ENCODE measurements at places on chromosomes 16 and 17.
A peak's percentile ranks its signal among the peaks of the same experiment; 100 is the strongest.

DNA sequence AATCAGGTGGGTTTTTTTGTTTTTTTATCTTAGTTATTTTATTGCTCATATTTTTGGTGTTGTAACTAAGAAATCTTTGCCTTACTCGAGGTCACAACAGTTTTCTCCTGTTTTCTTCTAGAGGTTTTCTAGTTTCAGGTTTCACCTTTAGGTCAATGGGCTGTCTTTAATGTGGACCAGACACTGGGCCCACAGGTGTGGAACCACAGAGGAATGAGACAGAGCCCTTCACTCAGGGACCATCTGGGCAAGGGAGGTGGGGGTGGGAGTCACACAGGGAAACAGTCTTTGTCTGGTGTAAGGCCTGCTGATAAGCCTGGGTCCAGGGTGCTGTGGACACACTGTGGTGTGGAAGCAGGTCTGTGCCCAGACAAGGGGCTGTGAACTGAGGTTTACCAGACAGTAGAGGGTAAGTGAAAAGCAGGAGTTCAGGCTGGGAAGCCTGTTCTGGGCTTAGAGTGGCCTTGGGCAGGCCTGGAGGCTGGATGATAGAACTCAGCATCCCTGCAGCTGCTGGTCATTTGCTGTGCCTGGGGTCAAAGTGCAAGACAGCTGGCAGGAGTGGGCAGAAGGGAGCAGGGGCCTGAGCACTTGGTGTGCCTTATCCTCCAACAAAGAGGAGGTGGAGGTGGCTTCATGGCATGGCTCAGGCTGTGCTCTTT lies 75.6 kb downstream of the SPECC1 start:
- no peak for DNase-seq

DNA sequence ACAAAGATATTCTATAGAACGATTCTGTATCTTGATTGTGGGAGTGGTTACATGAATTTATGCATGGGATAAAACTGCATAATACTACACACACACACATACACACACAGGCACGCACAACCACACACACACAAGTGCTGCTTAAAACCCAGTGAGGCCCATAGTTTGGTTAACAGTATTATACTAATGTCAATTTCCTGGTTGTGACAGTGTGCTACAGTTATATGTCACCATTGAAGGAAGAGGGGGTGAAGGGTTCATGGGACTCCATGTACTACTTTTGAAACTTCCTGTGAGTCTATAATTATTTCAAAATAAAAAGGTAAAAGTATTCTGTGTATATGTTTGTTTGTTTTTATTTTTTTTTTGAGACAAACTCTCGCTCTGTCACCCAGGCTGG lies 8.1 kb downstream of the ZC3H7A start:
- no peak for DNase-seq

DNA sequence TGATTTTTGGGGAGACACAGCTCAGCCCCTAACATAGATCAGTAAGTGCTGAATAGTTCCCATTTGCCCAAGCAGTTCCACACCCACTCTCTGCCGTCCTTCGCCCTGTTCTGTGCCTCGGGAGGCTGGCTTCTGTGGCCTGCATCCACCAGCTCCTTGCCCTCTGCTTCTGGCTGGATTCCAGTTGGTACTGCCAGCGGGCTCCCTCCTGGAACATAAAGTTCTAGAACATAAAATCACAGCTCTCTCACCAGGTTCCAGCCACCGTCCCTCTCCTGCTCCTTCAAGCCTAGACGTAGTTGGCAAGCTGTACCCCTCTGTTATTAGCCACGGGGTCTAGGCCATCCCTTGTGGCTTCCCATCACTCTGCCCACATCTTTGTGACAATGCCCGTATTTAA lies 3.9 kb upstream of the MRPS23 start:
- DNase-seq: no peak

GRCh38 chr16:48121276-48121675 lies 34.5 kb downstream of the ABCC12 start:
- no peak for DNase-seq

- DNase-seq: no peak
Observed at GRCh38 chr17:32158870-32159585, 16.7 kb downstream of the RHOT1 start.

DNA sequence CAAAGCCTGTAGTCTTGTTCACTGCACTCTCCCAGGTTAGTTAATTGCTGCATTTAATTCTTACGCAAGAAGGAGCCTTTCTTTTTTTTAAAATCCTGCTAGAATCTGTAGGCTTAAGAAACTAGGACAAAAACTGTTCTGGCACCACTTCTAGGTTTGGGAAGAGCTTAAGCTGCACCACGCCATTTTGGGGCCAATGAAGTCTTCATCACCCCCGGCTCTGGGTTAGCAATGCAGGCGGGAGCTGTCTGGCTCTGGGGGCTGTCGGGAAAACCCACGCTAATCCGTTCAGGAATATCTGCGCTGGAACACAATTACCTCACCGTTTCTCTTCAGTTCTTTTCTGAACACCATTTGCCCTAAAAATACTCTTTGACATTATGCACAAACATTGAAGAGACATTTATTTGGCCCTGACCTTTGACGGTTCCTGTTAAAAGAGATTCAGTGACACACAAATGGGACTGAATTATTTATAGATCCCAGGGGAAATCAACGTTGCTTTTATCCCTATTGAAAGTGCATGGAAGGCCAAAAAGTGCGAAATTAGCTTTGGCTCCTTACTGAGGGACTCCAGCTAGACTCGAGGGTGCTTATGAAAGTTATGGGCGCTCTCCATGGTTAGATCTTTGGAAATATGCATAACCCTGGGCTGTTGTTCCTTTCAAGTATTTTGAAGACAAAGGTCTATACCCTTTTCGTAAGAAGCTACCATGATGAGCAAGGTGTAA lies 249.2 kb downstream of the HAPSTR1 start:
- DNase-seq: no peak

GRCh38 chr17:74893936-74894671 lies 671 bp upstream of the FADS6 start:
- no peak for DNase-seq

DNA sequence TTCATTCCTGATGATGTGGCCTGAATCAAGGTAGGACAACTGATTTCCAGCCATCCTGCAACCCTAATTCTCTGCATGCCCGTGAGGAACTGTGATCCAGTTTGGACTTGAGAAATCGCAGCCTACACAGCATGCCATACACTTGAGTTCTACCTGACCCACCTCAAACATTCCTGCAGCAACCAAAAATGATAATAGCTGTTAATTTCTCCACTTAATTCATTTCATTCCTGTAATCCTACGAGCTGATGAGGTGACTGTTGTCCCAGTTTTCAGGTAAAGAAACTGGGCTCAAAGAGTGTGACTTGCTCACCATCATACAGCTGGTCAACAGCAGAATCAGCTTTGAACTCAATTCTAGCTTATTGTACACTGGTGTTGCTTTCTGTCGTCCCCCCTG lies 2.2 kb upstream of the GAS7 start:
- DNase-seq: no peak

DNA sequence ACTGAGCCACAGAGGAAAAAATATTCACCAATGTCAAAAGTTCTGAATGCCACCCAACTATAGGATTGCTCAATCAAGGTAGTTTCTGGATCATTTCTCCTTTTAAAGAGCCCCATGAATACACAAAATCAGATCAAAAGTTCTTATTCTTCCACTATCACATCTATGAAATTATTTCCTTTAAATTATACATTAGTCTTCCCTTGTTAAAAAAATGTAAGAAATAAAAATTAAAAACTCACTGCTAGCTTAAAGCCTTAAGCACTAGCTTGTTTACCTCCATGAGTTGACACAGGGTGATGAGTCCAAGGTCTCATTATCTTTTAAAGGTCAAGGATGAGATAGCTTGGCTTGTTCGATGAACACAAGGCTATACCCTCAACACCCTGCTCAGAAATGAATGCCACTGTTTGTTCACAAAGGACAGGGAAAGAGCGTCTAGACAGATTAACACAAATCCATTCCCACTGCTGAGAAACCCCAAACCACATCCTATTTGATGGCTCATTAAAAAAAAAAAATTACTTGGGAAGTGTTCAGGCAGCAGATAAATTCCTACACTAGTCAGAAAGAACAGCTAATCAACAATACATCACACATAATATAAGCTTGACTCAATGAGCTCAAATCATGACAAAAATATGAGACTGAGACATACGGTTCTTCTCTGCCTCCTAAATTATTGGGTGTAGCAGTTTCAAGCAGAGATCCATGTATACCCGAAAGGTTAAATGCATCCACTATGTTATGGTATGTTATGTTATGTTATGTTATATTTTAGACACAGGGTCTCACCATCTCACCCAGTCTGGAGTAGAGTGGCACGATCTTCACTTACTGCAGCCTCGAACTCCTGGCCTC lies 118.9 kb downstream of the PARN start:
- DNase-seq: no peak

DNA sequence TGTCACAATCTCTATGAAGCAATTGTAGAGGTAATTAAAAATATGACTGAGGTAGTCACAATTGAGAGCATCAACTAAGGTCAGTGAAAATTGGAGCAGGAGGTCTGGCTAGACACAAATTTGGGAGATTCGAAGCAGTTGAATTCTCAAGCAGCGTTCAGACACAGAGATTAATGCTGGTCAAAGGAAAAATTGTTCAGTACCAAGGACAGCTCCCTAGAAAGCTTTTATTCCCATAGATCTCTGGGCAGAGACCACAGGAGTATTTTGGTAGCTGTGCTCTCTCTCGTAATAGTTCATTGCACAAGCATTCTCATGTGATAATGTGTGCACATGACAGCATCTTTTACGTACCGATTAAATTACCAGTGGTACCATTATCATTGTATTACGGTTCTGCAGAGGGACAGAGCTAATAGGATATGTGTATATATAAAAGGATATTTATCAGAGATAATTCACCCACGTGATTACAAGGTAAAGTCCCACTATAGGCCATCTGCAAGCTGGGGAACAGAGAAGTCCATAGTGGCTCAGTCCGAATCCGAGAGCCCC lies 387.5 kb upstream of the HSBP1 start:
- DNase-seq: peak; percentile 6

GRCh38 chr16:66843191-66843590 lies 1.0 kb upstream of the CA7 start:
- DNase-seq: no peak

GRCh38 chr16:89586853-89587252 lies 11.3 kb downstream of the CPNE7 start:
- DNase-seq: peak; percentile 58

- no peak for DNase-seq
Observed at GRCh38 chr16:74608944-74609343, 2.0 kb upstream of the GLG1 start.

DNA sequence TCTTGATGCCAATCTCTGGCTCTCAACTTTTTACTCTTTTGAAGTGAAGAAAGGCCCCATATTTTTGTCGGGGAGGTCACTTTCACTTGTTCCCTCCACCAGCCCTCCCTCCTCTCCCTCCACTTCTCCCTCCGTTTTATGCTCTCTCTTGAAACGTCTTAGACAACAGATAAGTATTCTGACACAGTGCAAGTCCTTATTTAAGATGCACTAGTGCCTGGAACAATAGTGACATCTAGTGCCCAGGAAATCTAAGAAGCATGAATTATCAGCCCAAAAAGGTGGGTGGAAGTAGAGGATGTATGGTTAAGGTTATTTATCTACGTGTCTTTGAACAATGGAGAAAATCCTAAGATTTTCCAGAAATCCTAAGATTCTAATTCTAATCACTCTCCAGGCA lies 17.9 kb downstream of the PSME3IP1 start:
- peak; percentile 33 for DNase-seq

DNA sequence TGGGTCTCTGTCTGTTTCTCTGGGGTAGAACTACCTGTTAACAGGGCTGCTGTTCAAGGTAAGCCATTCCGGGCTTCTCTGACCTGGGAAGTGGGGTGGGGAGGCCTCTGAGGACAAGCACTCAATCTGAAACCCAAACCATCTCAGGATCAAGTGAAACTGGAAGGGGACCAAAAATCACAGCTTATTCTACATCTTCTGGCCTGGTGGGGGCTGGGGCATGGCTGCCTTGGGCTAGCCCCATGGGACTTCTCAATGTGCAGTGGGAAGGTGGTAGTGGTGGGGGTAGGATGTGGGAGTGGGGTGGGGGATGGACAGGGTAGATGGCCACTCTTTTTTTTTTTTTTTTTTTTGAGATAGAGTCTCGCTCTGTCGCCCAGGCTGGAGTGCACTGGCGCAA lies 5.5 kb downstream of the FLOT2 start:
- no peak for DNase-seq

GRCh38 chr17:48148854-48149786 lies 41.6 kb downstream of the SNX11 start:
- peak; percentile 76 for DNase-seq

DNA sequence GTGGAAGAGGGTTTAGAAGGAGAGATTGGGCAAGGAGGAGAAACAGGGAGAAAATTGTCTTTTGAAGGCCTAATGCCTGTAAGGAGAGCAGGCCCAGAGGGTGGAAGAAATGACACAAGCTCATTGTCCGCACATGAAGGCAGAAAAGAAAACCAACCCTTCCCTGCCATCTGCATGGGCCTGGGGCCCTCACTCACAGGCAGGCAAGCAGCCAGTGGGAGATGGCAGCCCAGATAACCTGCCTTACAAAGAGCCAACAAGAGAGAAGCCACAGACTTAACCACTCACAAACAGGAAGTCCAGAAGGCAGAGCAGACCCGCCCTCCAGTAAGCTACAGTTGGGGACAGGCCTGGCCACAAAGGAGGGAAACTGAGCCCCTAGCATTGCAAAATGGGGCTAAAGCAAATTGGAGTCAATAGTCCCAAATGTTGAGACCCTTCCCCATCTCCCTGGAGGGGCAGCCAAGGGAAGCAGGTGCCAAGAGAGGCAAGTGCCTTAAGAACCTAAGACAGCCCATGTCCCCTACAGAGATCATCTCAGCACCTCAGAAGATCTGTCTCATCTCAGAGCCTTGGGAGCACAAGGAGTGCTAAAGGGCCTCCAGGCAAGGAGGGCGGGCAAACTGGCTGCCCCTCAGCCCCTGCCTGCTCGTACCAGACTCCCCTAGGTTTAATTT lies 7.3 kb upstream of the TSPOAP1 start:
- no peak for DNase-seq

DNA sequence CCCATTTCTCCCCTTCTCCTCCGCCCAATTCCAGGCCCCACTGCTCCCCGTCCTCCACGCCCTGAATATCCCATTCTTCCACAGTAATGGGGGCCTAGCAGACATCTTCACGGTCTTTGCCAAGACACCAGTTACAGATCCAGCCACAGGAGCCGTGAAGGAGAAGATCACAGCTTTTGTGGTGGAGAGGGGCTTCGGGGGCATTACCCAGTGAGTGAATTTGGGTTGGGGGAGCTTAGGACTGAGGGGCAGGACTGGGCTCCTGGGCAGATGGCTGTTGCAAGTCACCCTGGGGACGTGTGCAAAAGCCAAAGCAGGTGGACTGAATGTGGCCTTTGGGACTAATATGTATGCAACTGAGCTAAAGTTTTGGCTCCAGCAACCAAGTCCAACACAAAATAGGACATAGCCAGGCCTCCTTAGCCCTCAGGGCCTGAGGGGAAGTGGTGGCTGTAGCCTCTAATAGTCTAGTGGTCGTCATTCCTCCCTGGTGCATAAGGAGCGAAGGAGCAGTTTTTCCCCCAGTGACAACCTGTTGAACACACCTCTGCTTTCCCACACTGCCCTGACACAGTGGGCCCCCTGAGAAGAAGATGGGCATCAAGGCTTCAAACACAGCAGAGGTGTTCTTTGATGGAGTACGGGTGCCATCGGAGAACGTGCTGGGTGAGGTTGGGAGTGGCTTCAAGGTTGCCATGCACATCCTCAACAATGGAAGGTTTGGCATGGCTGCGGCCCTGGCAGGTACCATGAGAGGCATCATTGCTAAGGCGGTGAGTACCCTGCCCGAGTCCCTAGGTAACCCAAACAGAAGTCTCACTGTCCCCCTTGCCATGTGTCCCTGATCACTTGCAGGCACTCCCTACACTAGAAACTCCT lies 2.6 kb downstream of the ACADVL start:
- DNase-seq: no peak

- DNase-seq: no peak
Observed at GRCh38 chr17:1529863-1530262, 13.5 kb upstream of the INPP5K start.
